ENCODE measurements at places on chromosomes 1 and 21.

- no peak for DNase-seq
Observed at GRCh38 chr1:229941160-229941559, 125.9 kb upstream of the GALNT2 start.

DNA sequence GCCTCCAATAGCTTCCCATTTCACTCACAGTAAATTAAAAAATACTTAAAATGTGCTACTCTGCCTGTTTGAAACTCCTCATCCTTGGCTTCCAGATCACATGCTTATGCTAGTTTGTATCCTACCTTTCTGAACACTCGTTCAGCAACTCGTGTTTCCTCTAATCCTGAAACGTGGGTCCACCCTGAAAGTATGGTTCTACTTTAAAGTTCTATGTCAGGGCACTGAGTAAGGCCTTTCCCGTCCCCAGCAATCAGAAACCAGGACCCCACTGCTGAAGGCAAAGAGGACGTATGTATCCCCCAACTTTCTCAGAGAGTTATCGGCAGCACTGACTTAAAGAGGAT is 419 bp upstream of the TSEN15 start:
- DNase-seq = no peak

DNA sequence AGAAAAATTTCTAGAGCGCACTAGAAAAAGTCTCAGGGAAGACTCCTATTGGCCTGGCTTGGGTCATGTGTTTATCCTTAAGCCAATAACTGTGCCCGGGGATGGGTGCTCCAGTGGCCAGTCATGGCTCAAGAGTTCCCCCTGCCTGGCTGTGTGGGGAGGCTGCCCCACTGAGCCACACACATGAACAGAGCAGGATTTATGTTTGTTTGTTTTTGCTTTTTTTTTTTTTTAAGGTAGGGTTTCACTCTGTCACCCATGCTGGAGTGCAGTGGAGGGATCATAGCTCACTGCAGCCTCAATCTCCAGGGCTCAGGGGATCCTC is 21.8 kb downstream of the EDN2 start:
- DNase-seq = no peak

DNA sequence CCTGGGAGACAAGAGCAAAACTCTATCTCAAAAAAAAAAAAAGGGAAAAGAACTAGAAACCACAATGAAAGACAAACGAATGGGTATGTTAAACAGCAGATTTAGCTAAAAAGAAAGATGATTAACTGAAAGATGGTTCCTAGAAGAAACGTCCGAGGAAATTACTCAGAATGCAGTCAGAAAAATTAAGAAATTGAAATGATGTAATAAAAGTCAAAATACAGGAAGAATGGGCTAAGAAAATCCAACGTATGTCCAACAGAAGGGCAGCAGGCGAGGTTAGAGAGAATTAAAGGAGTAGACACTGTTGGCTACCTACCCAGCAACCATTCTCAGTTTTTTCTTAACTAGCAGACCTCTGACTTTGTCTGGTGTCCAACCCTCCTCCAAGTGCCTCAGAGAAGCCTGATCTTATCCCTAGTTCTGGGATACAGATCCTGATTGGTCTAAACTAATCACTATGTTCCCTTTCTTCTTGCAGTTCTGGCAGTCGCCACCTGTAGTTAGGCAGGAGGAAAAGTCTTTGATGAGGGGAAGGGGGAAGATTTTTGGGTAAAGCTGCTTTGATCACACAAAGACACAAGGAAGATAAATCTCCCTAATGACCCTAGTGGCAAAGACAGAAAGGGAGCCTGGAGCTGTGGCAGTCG is 25.7 kb downstream of the GPR161 start:
- no peak for DNase-seq

- no peak for DNase-seq
Observed at GRCh38 chr1:178573330-178573729, 60.4 kb downstream of the TEX35 start.

GRCh38 chr1:172449585-172450523 is 6.0 kb upstream of the PIGC start:
- no peak for DNase-seq

- no peak for DNase-seq
Observed at GRCh38 chr1:160144921-160145320, 6.5 kb upstream of the ATP1A4 start.

GRCh38 chr1:156247460-156248322 is at the start of gene PAQR6:
TSS of gene PAQR6 (minus strand) at chr1:156248056. CDS start at chr1:156246731, 1,325 bp downstream.
- DNase-seq = no peak

GRCh38 chr1:67214420-67215174 is 48.3 kb downstream of the IL23R start:
- no peak for DNase-seq

DNA sequence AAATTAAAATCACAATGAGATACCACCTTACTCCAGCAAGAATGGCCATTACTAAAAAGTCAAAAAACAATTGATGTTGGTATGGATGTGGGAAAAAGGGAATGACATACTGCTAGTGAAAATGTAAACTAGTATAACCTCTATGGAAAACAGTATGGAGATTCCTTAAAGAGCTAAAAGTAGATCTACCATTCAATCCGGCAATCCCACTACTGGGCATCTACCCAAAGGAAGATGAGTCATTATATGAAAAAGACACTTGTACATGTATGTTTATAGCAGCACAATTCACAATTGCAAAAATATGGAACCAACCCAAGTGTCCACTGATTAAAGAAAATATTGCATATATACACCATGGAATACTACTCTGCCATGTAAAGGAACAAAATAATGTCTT is 37.2 kb downstream of the SUSD4 start:
- no peak for DNase-seq

DNA sequence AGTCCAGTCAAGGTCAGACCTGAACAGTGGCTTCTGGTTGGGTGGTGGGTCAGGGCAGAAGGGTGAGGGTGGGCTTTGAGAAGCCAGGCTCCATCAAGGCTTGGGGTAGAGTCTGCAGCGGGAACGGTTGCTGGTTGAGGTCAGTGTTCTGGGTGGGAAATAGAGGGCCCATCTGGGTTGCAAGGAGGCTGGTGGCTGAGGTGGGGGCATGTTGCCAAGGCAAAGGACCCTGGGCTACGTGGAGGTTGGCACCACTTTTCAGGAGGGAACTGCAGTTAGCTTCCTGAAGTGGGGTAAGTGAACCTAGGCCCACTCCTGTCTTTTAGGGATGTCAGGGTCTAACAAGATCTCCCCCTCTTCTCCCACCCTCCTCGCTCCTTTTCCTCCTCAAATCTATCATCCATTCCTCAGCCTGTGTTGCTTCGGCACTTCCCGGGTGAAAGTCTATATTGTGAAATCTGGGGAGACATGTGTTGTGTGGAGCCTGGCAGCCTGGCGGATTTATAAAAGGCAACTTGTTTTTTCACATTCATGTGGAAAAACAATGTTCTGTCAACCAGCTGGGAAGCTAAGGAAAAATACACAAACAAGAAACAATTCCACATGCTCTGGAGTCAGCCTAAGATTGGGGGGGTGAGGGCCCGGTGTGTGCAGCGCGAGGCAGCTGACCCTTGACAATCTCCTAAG is 1.5 kb downstream of the IL22RA1 start:
- no peak for DNase-seq

GRCh38 chr1:166701603-166702100 is 137.6 kb upstream of the POGK start:
- DNase-seq = no peak

- DNase-seq = no peak
Observed at GRCh38 chr1:31576201-31576669, at the start of gene TINAGL1. TSS of gene TINAGL1 (plus strand) at chr1:31576515. CDS start at chr1:31577149, 634 bp downstream.

- DNase-seq = no peak
Observed at GRCh38 chr21:26112127-26112742, 58.3 kb downstream of the APP start.
